Thoracic aorta (tissue), 2 donors: ENCODE measurements at places on chromosomes 3 and 15. TPM values are rescaled to one million over a fixed set of nuclear protein-coding genes. Genes with fewer than 3 reads are reported as not detected.

GRCh38 chr3:49867871-49868321 lies 1.8 kb downstream of the CAMKV start:
- DNase-seq, result no peak
- peaks cover 20% of the 10 kb centered on the region for H3K27me3 ChIP-seq
- no peak overlapping the region for H3K4me3 ChIP-seq
- peaks cover 12% of the 10 kb centered on the region for H3K4me1 ChIP-seq
- no peaks in the 10 kb centered on the region for H3K36me3 ChIP-seq
- no peak overlapping the region for H3K27ac ChIP-seq

GRCh38 chr15:92365906-92366305 lies 27.8 kb upstream of the ST8SIA2 start:
- no peak overlapping the region for H3K27ac ChIP-seq
- no peak overlapping the region for H3K4me3 ChIP-seq

DNA sequence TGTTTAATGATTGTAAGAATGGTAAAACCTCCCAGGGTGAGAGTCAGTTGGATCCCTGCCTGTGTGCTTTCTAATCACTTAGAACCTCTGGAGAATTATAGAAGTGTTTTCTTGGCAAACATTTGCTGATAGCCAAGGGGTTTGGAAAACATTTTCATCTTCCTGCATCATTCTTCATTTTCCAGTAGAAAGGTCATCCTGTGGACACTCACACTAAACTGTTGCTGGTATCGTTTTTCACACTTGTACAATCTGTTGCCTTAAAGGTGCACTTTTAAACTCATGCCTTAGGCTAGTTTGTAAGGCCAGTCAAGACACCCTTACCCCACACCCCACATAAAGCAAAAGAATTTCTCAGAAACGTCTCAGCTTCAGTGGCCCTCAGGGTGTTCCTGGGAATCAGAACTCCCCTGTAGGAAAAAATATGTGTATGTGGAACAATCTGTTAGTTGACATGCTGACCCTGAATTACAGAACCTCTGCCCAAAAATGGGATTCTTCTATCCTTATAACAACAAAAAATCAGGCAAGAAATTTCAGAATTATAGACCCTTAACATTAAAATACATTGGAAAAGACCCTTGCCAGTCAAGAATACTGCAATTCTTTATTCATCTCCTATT lies 5.8 kb upstream of the PLD1 start:
- H3K27me3 ChIP-seq, result no peaks in the 10 kb centered on the region
- H3K36me3 ChIP-seq, result no peaks in the 10 kb centered on the region
- peaks cover 2% of the 10 kb centered on the region for H3K4me1 ChIP-seq
- DNase-seq, result no peak
- no peak overlapping the region for H3K27ac ChIP-seq

GRCh38 chr3:197394464-197395321 lies 96.3 kb upstream of the DLG1 start:
- peak; percentile 35 for DNase-seq
- H3K4me3 ChIP-seq, result no peak overlapping the region
- H3K27ac ChIP-seq, result peak overlapping the region; percentile 19
- no peaks in the 10 kb centered on the region for H3K36me3 ChIP-seq

DNA sequence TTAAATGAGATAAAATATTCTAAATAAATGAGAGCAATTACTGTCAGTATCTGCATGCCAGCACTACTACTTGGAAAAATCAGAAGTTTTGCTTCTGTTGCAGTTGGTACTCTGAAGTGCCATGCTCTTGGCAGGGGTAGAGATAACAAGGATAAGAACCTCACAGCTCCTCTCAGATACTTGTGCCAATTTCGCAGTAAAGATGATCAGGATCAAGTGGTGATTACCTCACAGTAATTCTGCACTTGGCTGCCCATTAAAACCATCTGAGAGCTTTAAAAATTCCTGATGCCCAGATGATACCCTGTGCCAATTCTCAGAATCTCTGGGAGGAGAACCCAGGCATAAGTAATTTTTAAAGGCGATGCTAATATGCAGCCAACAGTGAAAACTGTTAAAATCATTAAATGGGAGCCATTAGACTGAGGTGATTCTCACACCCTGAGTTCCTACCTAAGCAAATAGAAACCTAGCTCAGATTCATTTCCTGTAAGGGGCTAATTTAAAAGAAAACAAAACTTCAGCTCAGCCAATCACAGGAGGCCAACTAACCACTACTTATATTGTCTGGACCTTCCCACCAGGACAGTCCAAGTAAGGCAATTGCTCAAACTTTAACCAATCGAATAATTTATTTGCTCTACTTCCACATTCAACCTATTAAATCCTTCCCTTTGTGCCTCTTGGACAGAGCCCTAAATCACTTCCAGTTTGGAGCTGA lies 171.2 kb downstream of the KCNMB2 start:
- no peaks in the 10 kb centered on the region for H3K27me3 ChIP-seq
- peaks cover 13% of the 10 kb centered on the region for H3K4me1 ChIP-seq
- H3K27ac ChIP-seq, result no peak overlapping the region

- DNase-seq, result no peak
- no peak overlapping the region for H3K27ac ChIP-seq
- H3K27me3 ChIP-seq, result no peaks in the 10 kb centered on the region
- H3K4me3 ChIP-seq, result no peak overlapping the region
These were observed 214.4 kb downstream of the PCCB start for GRCh38 chr3:136464502-136464901.

The KBTBD12 gene
- total RNA-seq, result 14.5 TPM

The CMTM8 gene
- total RNA-seq, result not detected

The SNRPN gene
- 232 TPM for total RNA-seq

The ENTPD3 gene
- not detected for total RNA-seq

The CLDN1 gene
- 2.0 TPM for total RNA-seq

The GOLGA8O gene
- total RNA-seq, result not detected
